H4 (cell line): ENCODE measurements at places on chromosomes 13 and 19.

- DNase-seq, result no peak
These were observed 73.3 kb upstream of the FNDC3A start for GRCh38 chr13:48902368-48902767.

DNA sequence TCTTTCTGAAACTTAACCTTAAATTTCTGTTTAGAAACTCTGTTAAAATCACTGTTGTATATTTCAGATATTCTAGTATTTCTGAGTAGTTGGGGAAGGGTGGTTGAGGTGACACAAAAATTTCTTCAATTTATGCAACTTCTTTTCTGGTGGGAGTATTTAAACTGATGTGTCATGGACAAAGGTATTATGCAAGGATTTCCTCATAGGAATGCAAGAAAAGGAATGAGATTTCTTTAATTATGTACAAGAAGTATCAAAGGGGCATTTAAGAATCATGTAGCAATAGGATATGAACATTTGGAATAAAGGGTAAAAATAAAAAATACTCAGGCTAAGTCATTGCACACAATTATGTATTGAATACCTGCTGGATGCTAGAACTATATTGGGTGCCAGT, 575.8 kb upstream of the KLF12 start:
- no peak for DNase-seq

GRCh38 chr13:30418075-30418716, 4.1 kb upstream of the UBE2L5 start:
- no peak for DNase-seq

DNA sequence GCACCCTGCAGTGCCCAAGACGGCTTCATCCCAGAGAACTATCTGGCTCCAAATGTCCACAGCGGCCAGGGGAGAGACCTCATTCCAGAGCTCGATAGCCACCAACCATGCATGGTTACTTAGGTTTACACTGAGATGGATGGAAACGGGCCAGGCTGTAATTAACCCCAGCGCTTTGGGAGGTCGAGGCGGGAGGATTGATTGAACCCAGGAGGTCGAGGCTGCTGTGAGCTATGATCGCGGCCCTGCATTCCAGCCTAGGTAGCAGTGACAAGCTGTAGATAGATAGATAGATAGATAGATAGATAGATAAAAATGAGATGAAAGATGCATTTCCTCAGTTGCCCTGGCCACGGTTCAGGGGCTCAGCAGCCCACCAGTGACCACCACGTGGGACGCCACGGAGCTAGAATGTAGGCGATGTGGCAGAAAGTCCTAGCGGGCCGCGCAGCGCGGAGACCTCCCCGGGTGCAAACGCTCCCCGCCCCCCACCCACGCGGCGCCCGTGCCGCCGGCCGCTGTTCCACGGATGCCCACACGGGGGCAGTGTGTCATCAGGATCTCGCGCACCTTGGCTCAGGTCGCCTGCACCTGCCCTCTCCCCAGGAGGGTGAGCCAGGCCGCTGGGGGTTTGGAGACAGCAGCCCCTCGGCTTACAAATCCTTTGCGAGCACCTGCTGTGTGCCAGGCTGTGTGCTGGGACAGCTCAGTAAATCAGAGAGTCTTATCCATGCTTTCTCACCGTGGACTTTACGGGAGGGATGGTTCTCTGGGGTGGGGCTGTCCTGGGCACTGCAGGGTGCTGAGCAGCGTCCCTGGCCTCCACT, 13.5 kb upstream of the TLE5 start:
- DNase-seq, result no peak

DNA sequence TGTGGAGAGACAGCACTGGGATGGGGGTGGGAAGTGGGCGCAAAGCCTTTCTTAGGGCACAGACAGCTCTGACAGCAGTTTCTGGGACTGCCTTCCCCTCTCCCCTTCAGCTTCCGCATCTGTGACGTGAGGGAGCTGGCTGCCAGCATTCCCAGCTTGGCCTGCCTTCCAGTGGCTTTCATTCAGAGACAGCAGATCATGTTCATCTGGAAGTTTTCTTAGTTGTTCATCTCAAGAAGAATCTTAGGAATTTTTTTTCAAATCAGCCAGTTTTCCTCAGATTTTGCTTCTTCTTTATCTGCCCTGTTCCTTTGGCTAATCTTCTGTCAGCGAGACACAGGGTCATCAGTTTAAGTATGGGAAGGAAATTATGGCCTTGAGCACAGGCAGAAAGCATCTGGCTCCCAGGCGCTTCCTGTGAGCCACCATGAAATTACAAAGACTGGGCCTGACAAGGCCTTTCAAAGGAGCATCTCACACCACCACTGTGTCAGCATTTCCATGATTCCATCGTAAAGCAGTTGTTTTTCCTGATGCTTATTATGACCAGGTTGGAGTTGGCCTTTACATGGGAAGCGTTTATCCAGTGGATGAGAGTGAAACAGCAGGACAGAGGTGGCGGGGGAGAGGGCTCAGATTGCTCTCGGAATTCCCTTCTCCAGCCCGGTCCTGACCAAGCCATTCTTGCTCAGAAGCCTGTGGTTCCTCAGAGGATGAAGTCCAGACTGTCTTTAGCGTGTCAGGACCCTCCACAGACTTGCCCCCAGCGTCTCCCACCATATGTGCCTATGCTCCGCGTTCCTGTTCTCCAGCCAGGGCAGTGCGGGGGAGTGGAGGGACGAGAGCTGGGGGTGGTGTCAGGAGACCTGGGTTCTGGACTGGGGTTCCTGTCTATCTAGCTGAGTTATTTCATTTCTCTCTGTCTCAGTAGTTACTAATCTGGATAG, 43.6 kb downstream of the ARHGAP35 start:
- no peak for DNase-seq

- no peak for DNase-seq
These were observed 6.4 kb downstream of the ZNF773 start for GRCh38 chr19:57506163-57506562.
